ENCODE measurements at places on chromosomes 4 and X.
A peak's percentile ranks its signal among the peaks of the same experiment; 100 is the strongest.

DNA sequence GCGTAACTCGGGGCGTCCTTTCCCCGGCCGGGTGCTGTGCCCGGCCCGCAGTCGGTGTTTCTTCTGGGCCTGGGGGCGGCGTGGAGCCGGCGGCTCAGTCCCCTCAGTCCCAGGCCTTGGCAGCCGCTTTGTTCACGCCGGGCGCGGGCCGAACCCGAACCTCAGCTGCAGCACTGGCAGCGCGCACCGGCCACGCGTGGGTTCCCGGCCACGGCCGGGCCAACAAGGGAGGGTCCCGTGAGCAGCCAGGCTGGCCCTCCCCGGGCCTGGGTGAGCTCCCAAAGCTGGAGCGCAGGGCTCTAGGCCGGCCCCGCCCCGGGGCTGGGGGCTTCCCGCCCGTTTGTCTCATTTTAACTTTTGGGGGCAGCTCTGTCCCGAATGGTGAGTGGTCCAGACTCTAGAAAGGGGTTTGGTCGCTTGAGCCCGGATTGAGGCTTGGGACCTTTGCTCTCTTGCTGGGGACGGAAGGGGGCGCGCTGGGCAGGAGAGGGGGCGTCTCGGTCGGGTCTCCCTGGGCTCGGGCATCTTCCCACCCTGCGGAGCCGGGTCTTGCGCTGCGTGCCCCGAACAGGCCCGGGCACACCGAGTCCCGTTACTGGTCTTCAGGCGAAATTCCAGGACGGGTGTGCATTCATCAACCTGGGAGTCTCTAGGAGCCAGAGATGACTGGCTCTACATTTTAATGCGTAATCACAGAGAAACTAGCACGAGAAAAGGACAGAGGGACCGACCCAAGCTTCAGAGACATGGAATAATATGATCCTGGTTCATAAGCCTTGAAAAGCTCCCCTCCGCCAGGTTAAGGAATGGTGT lies 177.1 kb downstream of the CBR4 start:
- no peak for DNase-seq

DNA sequence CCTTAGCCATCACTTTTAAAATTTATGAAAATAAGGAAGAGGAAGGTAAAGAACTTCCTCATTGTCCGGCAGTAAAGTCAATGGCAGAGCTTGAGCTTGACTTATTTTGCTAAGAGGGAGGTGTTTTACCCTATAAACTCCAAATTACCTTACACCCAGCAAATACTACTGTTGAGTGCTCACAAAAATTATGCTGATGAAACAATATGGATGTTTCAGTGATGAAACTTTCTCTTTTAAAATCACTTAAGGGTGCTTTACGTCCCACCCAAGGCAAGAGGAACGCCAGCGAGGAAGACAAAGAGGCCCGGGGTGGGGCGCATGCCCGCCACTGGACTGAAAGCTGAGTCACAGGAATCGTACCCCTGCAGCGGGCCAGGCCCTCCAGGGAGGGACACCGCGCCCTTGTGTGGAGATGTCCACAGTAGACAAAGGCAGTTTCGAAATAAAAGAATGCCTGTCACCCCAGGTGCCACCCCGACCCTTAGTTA lies 560 bp upstream of the TMSB4X start:
- peak; percentile 53 for DNase-seq

DNA sequence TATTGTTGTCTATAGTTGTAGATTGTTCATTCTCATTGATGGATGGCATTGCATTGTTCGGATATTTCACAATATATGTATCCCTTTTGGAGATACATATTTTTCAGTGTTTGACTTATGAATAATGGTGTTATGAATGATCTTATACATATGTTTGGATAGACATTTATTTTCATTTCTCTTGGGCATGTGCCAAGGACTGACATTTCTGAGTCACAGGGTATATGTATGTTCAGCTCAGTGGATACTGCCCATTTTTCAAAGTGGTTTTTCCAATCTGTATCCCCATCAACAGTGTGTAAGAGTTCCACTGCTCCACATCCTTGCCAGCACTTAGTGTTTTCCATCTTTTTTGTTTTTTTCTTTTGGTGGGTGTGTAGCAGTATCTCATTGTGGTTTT lies 45.0 kb upstream of the RAB40AL start:
- DNase-seq: no peak

DNA sequence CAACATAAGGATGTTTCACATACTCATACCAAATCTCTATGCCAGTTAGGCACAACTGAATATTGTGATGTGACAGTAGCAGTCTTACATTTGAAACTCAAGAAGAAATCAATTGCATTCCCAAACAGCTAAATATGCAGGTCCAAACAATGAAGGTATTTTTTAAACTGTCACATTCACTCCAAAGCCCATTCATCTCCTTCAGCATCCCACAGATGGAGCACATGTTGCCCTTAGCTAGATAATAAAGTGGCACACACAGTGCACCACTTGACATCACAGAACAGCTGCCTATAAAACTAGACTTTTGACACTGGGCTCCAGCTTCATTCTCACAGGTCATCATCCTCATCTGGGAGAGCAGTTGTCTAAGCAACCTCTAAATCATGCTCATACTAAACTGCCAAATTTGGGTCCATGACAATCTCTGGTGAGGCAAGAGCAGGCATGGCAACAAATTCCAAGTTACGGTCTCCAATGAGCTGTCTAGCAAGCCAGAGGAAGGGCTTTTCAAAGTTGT lies 26.2 kb upstream of the ARHGEF6 start:
- DNase-seq: no peak

- DNase-seq: no peak
Observed at GRCh38 chr4:18247189-18247588, 225.6 kb upstream of the LCORL start.
